ENCODE measurements at places on chromosomes 5 and 9.

DNA sequence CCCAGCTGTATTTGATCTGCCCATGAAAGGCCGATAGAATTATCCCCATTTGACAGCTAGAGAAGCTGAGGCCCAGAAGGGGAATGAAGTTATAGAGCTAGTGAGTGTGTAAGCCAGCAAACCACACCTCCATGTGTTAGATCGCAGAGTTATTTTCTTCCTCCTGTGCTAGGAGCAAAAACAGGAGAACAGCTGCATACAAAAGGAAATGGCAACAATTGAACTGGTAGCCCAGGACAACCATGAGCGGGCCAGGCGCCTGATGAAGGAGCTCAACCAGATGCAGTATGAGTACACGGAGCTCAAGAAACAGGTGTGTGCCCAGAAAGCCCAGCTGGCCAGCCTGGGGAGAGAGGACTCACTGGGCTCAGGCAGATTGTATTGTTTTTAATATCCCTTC, 30.4 kb downstream of the RAB14 start:
- no peak for DNase-seq

- no peak for DNase-seq
Observed at GRCh38 chr5:148558892-148559291, 95.4 kb downstream of the HTR4 start.

GRCh38 chr9:91920630-91921350, 29.2 kb downstream of the ROR2 start:
- DNase-seq = no peak

- no peak for DNase-seq
Observed at GRCh38 chr5:54390015-54390414, 65.5 kb upstream of the HSPB3 start.

DNA sequence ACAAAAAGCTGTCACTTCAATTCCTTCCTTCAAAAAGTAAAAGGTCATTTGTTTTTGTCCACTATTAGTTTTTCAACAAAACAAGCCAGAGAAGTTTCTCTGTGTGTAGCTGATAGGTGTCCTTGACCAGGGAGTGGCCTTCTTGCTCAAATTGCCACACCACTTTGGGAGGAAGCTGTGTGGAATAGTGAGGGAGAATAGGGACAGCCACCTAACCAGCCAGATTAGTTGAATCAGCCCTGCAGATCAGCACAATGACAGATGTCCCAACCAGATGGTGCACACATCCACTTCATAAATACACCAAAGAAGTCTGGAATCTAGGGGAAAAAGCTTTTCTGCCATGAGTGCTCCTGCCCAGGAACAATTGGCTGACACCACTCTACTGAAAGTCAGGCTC, 37.2 kb downstream of the NREP start:
- no peak for DNase-seq

DNA sequence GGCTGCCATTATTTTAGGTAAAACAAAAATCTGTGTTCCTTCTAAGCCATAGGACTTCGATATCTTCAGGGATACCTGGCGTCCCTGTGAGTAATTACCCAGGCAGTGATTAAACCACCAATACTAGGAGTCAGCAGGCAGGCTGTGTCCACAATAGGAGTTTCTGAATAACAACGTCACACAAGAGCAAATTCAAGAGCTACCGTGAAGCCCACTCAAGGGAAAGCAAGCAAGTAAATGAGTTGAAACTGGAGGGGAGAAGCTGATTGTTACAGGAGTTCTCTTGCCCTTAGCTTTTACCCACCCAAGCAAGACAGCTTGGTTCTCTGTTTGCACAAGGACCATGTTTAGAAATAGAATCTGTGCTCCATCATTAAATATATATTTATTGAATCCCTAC, 50.8 kb downstream of the SEMA5A start:
- no peak for DNase-seq
